ENCODE measurements at places on chromosomes 2 and 18.

GRCh38 chr2:18373081-18373480 is 187.4 kb downstream of the RDH14 start:
- no peak for DNase-seq

DNA sequence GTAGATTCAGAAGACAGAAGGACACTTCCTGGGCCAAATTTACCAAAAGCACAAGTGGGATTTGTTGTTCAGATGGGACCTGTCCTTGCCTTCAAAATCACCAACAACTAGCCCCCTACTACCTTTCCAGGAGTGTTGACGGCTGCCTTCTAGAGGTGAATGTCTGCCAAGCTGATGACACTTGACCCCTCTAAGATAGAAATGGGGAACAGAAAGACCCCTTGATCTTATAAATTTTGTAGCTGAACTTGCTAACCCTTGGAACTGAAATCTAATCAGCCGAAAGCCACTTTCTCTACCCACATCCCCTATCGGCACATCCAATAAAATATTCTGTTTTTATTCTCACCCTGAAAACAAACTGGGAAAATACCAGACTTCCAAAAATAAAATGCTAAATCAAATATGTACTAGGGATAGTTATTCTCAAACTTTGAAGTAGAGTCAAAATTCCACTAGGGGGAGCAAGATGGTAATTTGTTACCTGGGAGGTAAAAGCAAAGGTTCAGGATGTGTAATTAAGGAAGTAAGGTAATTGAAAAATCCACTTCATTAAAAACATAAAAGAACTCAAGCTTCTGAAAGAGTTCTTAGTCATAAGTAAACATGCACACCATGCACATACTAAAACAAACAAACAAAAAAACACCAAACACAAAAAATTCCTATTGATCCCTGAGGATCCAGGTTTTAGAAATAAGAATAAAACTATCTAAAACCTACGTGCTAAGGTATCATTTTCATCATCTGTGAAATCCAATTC is 119.2 kb downstream of the ANKRD44 start:
- DNase-seq, result no peak

DNA sequence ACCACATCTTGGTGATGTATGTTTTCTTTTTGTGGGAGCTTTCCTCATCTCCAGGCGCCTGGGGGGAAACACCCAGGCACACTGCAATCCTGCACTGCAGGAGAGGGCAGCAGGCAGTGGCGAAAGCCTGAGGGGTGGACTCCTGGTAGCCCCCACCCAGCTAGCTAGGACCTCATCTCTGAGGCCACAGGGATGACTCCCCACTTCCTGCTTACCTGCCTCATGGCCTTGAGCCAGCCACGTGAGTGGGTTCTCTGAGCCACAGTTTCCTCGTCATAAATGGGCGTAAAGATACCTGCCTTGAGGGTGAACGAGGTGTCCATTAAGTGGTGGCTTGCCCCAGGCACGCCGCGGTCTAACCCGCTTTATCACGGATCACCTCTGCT is 19.1 kb downstream of the TRAF3IP1 start:
- no peak for DNase-seq

- DNase-seq, result no peak
Measured at GRCh38 chr2:160325418-160325817, 125.3 kb upstream of the ITGB6 start.

DNA sequence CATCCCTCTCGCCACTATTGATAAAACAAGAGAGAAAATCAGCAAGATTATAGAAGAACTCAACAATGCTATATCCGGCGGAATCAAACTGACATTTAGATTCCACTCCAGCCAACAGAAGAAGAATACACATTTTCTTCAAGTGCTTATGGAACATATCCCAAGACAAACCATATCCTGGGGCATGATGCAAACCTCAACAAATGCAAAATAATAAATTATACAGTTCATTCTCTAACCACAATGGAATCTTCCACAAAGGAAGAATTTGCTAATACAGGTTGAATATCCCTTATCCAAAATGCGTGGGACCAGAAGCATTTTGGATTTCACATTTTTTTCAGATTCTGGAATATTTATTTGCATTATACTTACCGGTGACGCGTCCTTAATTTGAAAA is 51.4 kb upstream of the YPEL5 start:
- DNase-seq, result no peak

GRCh38 chr2:162591403-162592083 is 247.0 kb downstream of the KCNH7 start:
- no peak for DNase-seq

DNA sequence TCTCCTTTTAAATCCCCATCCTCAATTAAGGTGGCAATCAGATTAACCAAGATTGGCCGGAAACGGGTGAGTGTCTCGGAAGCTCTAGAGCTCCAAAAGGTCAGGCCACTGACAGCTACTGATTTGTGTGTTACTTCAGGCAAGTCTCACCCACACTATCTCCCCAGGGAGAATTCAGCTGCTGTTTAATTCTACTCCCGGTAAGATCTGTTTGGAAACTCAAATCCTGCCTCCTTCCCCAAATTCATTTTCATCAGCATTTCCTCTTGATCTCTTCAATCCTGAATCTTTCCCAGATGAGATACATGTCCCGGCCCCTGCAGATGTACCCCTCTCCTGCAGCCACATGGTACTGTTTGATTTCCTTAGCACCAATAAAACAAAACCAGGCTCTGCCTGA is 34.9 kb downstream of the EFR3B start:
- no peak for DNase-seq

DNA sequence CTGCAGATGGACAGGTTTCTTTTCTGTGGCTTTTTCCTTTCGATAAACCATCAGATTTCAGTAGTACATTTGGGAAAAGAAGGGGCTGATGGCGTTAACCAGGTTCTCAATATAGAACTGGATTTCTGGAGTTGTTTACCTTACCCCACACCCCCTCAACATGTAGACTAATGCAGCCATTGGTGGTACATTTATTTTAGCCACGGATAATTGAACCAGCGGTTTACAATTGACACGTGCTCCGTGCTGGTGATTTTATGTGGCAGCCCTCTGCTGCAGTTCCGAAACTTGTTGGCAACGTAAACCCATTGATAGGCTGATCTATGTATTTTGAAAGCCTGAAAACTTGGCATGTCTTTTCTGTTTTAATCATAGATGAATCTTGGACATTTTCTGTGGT is 5.4 kb downstream of the SOX11 start:
- no peak for DNase-seq

DNA sequence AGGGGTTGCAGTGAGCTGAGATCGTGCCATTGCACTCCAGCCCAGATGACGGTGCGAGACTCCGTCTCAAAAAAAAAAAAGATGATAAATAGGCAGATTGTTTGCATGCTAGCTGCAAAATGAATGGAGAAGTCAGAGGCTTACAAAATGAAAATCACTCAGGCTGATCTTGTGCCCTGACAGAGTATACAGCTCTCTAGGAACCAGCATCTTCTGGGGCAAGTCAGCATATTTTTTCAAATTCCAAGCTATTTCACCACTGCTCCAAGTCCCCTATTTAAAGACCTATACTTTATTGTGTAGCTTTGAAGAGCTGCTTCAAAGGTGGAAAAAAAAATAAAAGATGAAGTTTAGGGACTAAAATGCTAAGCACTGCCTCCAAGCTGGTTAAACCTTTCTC is 6.1 kb downstream of the E2F6 start:
- DNase-seq, result no peak

DNA sequence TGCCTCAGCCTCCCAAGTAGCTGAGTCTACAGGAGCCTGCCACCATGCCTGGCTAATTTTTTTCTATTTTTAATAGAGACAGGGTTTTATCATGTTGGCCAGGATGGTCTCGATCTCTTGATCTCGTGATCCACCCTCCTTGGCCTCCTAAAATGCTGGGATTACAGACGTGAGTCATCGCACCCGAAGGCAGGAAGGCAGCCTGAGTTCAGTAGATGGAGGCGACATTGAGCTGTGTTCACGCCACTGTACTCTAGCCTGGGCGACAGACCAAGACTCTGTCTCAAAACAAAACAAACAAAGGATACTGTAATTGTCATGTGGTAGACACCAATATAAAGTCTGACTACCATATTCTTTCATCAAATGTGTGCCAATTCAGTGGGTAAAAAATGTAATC is 500.9 kb upstream of the DSEL start:
- no peak for DNase-seq

DNA sequence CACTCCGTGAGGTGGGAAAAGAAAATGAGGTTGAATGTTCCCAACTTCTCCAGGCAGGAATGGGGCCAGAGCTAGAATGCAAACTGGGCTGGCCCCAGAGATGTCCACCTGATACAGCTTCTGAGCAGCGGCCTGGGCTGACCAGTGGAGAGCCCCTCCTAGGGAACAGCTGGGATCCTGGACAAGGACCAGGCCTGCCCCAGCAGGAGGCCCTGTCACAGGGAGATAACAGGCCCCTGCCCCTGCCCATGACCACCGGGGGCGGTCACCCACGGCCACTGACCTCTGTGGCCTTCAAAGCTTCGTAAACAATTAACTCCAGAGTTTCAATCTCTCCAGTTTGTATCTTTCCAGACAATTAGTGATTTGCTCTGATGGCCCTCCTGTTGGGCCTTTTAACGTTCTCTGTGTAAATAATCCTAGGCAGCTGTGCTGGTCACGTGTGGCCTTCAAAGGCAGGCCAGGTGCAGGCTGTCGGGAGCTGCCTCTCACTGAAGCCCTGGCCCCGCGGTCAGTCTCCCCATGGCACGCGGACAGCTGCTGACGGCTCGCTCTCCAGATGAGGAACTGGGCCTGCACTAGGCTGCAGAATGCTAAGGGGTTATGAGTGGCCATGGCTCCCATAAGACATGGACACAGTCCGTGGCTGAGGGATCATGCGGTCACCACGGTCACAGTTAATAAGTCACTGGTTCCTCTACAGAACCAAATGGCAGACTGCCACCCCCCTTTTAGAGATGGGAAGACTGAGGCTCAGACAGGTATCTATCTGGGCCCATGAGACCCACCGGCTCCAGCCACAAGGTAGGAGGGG is 9.2 kb downstream of the HS6ST1 start:
- no peak for DNase-seq

DNA sequence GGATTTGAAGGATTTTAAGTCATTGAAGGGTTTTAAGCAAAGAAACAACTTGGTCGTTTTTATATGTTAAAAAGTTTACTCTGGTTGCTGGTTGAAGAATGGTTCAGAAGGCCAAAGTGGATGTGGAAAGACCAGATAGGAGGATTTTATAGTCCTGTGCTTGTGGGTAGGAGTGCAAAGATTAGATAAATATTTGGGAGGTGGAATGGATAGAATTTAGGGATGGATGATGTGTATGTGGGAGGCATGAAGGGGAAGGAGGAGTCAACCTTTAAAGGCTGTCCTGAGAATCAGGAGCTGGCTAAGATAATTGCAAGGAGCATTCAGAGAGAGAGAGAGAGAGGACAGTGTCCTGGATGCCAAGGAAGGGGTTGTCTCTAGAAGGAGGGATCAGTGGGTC is 190.1 kb upstream of the SPRED2 start:
- no peak for DNase-seq

DNA sequence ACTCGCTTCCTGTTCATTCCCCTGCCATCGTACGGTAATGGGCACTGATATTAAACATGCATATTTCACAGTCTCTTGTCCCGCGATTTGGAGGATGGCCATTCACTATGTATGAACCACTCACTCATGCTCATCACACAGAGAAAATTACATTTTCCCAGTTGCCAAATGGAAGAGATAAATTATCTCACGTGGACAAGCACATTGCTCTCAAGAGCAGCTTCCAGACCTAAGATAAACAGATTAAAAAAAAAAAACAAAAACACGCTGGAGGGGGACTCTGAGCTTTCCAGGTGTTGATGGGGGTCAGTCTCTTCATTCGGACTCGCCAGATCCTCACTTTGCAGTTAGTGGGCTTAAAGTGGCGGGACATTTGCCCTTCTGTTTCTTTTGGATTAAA is 1.7 kb upstream of the MAPK4 start:
- no peak for DNase-seq

- DNase-seq, result peak; percentile 90
Measured at GRCh38 chr2:43293744-43294695, 67.6 kb upstream of the ZFP36L2 start.

GRCh38 chr18:33372442-33372841 is 68.1 kb downstream of the CCDC178 start:
- no peak for DNase-seq

- DNase-seq, result no peak
Measured at GRCh38 chr2:33100921-33101320, 154.2 kb downstream of the LTBP1 start.

- DNase-seq, result no peak
Measured at GRCh38 chr2:25237764-25238163, 69.4 kb upstream of the POMC start.

GRCh38 chr2:162043132-162043531 is 30.9 kb downstream of the DPP4 start:
- DNase-seq, result no peak

DNA sequence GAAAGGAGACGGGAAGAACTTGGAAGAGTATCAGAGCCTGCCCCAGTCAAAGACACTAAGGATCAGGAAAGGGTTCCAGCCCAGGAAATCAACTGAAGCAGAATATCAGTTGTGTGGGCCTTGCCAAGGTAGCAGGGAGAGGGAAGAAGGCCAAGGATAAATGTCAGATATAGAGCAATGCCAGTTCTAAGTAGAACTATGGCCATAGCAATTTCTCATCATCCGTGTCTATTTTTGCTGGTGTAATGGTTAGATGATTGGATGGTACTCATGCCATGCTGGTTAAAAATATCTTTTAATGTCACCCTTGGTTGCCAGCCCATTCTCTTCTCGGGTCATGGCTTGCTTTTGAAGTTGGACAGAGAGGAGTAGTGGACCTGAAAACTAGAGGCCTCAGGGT is 41.9 kb downstream of the MAIP1 start:
- no peak for DNase-seq

DNA sequence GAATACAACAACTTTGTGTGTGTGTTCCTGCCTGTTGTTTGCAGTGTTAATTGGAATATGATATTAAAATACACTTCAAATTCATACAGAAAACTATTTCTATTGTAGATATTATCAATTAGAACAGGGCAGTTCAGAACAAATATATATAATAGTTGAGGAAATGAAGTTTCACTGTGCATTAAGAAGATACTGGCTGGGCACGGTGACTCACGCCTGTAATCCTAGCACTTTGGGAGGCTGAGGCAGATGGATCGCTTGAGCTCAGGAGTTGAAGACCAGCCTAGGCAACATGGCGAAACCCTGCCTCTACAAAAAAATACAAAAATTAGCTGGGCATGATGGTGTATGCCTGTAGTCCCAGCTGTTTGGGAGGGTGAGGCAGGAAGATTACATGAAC is 79.3 kb downstream of the ASAP2 start:
- DNase-seq, result no peak

GRCh38 chr18:78873926-78874500 is 105.6 kb upstream of the SALL3 start:
- no peak for DNase-seq
